Ovary (tissue), 10 donors: ENCODE measurements at places on chromosomes 4 and X. TPM values are rescaled to one million over a fixed set of nuclear protein-coding genes. Genes with fewer than 3 reads are reported as not detected.

CLDN2 gene
- total RNA-seq: not detected

BEND2 gene
- not detected for total RNA-seq

MAGEA1 gene
- total RNA-seq: not detected

CFAP99 gene
- 1.1 TPM for total RNA-seq

PRRG3 gene
- total RNA-seq: 9.2 TPM

APELA gene
- total RNA-seq: not detected

FGF13 gene
- 5.9 TPM for total RNA-seq

- H3K36me3 ChIP-seq: no peaks in the 10 kb centered on the region
- no peaks in the 10 kb centered on the region for H3K4me1 ChIP-seq
- H3K27me3 ChIP-seq: no peaks in the 10 kb centered on the region
- DNase-seq: no peak
Observed at GRCh38 chr4:90769251-90769650, 642.1 kb downstream of the CCSER1 start.

GRCh38 chr4:178811356-178811755, 1369.1 kb upstream of the AGA start:
- no peaks in the 10 kb centered on the region for H3K4me1 ChIP-seq
- DNase-seq: no peak
- no peak overlapping the region for H3K27ac ChIP-seq
- H3K27me3 ChIP-seq: no peaks in the 10 kb centered on the region

- no peaks in the 10 kb centered on the region for H3K36me3 ChIP-seq
- H3K4me1 ChIP-seq: peaks cover 5% of the 10 kb centered on the region
- DNase-seq: peak; percentile 31
- H3K4me3 ChIP-seq: no peak overlapping the region
Observed at GRCh38 chrX:17521871-17522693, 147.1 kb downstream of the NHS start.

GRCh38 chrX:72465889-72466288, 106.8 kb downstream of the HDAC8 start:
- no peaks in the 10 kb centered on the region for H3K4me1 ChIP-seq
- no peak for DNase-seq
- H3K27ac ChIP-seq: no peak overlapping the region
- H3K4me3 ChIP-seq: no peak overlapping the region
- no peaks in the 10 kb centered on the region for H3K36me3 ChIP-seq

DNA sequence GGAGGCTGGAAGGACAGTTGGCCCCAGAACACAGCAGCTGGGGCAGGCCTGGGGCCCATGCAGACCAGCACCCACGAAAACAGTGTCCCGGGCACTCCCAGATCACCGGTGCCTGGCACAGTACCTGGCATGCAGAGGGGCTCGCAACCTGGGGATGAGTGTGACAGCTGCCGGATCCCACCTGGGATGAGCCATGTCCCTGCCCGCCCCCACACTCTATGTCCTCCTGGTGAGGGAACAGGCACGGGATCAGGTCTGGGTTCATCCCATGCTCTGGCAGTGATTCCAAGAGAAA, 22.8 kb upstream of the PPP2R2C start:
- no peak overlapping the region for H3K27ac ChIP-seq
- no peaks in the 10 kb centered on the region for H3K27me3 ChIP-seq
- no peak overlapping the region for H3K4me3 ChIP-seq
- DNase-seq: no peak
- H3K36me3 ChIP-seq: no peaks in the 10 kb centered on the region
- no peaks in the 10 kb centered on the region for H3K4me1 ChIP-seq
